ENCODE measurements at places on chromosomes 5 and 9.

DNA sequence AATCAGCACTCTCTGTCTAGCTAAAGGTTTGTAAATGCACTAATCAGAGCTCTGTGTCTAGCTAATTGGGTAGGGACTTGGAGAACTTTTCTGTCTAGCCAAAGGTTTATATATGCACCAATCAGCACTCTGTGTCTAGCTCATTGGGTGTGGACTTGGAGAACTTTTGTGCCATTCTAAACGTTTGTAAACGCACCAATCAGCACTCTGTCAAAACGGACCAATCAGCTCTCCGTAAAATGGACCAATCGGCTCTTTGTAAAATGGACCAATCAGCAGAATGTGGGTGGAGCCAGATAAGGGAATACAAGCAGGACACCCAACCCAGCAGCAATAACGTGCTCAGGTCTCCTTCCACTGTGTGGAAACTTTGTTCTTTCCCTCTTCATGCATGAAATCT lies 298.6 kb upstream of the PTPRD start:
- DNase-seq: no peak

GRCh38 chr9:116464987-116465571 lies 222.0 kb upstream of the TRIM32 start:
- no peak for DNase-seq

DNA sequence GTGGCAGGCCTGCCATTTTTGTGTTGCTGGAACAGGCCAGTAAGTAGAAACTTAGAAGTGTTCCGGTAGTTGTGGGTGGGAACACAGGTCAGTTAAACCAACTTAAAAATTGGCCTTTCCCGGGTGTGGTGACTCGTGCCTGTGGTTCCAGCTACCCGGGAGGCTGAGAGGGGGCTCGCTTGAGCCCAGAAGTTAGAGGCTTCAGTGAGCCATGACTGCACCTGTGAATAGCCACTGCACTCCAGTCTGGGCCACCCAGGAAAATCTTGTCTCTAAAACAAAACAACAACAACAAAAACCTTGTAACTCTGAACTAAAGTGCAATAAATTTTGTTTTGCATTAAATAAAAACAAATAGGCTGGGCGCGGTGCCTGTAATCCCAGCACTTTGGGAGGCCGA lies 1.4 kb upstream of the NHP2 start:
- no peak for DNase-seq

DNA sequence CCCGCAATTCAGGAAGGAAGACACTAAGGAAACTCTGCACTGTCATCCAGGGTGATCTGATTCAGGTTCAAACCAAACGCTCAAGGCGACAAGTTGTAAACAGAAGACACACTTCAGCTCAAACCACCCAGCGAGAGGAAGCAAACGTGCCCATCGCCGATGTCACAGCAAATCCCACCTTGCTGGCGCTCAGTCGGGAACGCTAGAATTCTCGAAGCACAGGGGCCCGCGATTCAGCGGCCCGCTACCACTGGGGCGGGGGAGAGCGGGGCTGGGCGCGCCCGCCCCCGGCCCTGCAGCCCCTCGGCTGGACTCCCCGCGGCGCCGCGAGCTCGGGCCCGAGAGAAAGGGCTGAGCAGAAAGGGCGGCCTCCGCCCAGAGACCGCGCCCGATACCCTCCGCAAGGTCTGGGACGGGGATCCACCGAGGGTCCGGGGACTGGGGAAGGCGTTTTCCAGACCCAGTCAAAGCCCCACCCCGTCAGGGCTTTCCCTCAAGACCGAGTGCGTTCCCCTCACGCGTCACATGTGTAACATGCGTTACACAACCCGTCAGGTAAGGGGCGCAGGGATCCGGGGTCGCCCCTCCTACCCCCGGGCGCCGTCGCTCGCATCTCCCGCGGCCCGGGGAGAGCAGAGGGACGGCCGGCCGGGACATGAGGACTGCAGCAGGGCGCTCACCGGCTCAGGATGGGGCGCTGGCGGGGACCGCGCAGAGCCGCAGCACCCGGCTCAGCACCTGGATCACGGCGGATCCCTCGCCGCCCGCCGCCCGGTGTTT lies 469 bp downstream of the AGTPBP1 start:
- peak; percentile 31 for DNase-seq

- no peak for DNase-seq
Measured at GRCh38 chr9:31336386-31336785, 1048.1 kb upstream of the ACO1 start.
